ENCODE measurements at places on chromosomes 2 and 18.

DNA sequence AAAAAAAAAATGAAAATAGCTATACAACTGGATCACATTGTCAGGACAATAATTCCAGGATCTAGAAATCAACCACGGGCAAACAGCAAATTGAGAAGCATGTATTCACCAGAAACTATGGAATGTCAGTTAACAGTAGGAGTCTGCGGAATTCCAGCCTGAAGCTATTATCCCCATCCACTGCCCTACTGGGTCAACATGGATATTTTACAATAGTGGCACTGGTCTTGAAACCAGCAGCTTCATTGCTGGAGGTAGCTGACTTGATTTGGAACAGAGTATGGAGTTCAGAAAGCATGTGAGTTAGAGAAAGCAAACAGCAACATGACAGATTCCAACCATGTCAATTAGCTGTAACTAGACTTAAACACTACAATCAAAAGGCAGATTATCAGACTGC is 55.7 kb upstream of the PDE1A start:
- DNase-seq: no peak

- no peak for DNase-seq
Observed at GRCh38 chr18:75854174-75854573, 426.7 kb upstream of the SMIM21 start.

- no peak for DNase-seq
Observed at GRCh38 chr2:217647226-217647625, 355.6 kb downstream of the TNS1 start.

DNA sequence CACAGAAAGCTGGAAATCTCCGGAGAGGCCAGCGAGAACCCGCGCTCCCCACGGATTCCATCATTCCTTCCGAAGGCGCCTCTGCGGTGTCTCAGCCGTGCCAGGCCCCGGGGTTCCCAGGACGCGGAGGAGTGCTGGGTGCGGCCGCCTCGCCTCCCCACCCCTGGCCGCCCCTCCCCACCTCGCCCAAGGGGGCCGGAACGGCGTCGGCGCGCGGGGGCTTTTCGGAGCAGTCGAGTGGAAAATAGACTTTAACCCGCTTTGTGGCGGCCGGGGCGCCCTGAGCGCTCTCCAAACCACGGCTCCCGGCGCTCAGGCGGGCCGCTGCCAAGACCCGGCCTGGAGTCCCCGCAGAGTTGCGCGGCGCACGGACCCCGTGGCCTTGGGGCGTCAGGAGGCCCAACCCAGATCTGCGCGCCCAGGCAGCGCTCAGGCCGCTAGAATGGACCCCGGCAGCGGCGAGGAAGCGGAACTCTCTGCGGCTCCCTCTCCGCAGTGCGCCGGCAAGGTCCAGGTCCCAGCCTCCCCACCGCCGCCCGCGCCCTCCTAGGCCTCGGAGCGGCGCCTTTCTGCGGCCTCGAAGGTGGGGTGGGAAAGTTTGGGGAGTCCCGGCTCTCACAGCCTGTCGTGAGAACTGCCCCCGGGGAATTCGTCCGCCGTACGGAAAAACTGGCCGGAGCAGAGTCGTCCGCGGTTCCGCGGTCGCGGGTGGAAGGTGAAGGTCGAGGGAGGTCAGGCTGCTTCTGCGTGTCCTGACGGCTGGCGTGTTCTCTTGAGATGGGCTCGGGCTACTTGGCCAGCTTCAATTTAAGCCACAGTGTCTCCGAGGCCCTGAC is 1.2 kb upstream of the EMX1 start:
- peak; percentile 71 for DNase-seq

DNA sequence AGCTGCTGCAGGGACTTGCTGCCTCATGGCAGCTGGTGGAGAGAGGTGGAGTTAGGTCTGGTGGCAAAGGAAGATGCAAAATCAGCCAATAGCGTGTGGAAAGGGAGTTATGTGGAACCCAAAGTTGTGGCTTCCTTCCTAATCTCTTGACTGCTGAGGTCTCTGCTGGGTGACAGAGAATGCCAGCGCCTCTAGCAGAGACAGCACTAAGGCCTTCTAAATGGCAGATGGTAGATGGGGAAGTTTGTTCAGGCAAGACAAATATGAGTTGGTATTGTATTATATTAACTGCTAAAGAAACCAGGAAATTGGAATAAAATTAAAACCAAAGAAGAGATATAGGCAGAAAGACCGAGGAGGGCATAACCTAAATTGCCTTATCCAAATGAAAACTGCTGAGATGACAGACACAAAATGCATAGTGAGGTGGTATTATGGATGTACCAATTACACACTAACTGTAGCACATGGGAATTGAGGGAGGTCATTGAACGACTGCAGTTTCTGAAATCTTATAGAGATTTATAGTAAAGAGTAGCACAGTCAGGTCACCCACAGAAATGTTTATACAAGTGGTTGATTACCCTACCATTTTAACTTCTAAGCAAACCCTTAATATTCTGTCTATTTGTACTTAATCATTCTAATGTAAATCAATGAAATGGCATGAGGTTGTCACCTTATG is 246.6 kb upstream of the SESTD1 start:
- no peak for DNase-seq

DNA sequence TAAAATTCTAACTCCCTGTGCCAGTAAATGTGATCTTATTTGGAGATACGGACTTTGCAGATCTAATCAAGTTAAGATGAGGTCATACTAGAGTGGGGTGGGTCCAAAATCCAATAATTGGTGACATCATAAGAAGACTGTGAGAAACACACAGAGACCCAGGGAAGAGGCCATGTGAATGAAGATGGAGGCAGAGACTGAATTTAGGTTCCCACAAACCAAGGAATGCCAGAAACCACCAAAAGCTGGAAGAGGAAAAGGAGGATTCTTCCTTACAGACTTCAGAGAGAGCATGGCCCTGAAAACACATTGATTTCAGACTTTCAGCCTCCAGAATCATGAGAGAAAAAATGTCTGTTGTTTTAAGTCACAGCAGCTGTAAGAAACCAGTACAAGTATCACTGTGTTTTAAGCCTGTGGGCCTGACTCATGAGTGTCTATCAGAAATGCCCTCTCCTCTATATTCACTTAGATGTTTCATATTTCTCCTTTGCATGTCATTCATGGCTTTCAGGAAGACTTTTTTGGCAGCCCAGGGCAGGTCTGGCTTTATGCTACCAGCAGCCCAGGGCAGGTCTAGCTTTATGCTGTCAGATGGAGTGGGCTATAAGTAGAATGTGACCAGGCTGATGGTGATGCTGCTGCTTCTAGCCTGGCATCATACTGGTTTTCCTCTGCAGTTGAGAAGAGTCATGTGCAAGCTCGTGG is 100.0 kb downstream of the SPOPL start:
- no peak for DNase-seq

DNA sequence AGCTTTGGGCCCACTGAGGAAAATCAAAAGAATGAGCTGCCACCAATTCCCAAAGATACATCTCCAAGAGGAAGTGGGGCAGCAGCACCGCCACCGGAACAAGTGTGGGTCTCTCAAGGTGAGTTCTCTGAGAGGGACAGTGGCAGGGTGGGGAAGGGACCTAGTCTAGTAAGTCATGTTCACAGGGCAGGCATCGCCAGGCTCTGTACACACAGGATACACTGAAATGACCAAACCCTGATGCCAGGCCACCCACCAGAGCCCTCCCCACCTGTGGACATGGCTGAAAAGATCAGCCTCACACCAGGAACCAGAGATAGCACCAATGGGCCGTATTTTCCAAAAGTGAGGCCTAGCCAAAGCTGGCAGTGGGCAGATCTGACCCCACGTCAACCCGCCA is 108.2 kb upstream of the SMAD2 start:
- DNase-seq: no peak

DNA sequence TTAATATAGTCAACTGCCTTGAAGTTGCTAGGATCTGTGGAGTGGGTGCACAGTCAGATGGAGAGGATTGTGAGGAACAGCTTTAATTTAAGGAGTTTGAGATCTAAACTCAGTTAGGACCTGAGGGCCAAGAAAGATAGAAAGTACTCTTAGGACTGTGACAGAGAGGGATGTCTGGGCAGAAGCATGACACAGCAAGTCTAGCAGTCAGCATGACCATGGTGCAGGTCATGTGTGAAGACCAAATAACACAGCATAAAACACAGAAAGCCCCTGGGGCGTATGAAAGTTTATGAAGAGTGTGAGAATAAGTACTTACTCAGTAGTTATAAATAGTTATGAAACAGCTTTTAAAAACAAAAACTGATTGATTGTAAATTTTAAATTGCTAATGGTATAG is 107.2 kb downstream of the GALNT1 start:
- DNase-seq: no peak

GRCh38 chr2:2484301-2484700 is 153.2 kb upstream of the MYT1L start:
- no peak for DNase-seq

DNA sequence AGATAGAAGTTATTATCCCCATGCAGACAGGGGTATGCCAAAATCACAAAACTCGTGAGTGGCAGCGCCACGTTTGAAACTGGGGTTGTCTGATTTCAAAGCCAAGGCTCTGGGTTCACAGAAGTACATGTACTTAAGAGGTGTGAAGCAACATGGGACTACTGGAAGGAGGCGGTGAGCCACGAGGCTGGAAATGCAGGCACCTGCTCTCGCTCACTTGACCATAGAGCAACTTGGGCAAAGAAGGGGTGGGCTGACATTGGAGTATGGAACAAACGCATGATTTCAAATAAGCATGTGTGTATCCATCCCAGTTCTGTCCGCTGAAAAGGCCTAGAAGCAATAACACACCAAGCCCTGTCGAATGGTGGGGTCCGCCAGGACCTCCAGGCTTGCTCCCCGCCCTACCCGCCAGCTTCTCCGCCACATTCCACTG is 593 bp upstream of the ACTR2 start:
- no peak for DNase-seq

DNA sequence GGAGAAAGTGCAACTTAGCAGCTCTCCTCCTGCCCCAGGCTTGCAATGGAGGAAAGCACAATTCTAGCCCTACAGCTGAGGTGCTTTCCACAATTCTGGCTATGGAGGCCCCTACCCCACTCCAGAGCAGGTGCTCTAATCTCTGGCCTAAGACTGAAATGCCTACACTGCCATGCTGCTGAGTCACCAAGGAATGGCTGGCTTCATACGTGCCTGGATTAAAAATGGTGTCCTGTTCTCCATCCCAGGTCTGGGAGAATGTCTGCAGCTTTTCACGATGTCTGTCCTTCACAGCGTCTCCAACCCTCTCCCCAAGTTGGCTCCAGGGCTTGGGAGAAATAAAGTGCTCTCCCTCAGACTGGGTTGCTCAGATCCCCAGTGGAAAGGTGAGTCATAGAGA is 48.5 kb downstream of the MBOAT2 start:
- no peak for DNase-seq

DNA sequence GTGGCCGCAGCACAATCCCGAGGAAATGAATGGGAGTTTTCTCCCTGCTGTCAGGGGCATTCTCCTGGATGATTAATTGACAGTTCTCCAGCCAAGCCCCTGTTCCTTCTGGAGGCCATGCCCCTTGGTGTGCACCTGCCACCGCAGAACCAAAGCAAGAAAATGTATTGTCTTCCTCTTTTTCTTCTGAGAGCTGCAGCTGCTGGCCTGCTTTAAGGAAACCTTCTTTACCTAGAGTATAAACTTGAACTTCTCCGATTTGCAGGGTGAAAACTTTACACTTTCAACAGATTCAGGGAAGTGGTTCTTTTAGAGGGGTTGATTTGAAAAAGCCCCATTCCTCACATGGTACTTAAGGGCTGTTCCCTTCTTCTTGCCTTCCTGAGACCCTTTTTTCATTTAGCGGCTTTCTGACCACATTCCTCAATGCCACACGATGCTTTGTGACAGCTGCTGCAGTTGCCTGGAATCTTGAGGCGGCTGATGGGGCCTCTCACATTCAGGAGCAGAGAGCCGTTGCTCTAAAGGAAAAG is 402.8 kb downstream of the TXNL1 start:
- DNase-seq: no peak

DNA sequence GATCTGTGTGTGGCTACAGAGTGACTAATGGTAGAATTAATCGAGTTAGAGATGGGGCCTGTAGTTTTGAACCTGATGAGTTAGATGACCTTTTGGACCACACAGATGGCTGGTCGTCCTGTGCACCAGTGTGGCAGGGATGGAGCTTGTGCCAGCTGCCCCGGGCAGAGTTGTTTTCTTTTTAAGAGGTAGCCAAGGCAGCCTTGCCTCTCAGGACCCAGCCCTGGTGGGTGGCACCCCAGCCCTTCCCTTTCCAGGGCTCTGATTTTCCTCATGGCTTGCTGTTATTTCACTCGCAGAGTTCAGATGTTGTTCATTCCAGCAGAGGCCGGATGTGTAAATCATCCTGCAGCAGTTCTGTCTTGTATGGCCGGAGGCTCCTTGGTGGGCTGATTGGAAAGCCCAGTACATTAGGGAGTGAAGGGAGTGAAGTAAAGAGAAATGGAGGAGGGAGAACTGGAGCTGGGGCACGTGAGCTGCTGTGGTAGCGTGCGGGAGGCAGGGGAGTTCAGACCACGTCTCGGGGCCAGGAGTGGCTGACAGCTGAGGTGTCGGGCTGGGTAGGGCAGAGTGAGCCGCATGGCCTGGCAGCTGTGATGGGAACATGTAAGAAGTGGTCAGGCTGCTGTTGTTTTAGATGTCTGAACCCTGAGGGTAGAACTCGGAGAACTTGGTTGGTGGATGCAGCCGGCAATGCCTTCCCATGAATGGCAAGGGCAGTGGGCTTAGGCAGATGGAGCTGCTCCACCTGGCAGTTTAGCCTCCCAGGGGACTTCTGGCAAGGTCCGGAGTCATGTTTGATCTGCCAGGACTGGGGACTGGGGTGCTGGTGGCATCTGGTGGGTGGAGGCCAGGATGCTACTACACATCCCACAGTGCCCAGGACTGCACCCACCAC is 28.8 kb downstream of the ASAP2 start:
- DNase-seq: no peak

GRCh38 chr2:196356332-196356731 is 185.0 kb upstream of the STK17B start:
- no peak for DNase-seq

GRCh38 chr18:58714821-58715220 is 43.6 kb downstream of the MALT1 start:
- DNase-seq: no peak

DNA sequence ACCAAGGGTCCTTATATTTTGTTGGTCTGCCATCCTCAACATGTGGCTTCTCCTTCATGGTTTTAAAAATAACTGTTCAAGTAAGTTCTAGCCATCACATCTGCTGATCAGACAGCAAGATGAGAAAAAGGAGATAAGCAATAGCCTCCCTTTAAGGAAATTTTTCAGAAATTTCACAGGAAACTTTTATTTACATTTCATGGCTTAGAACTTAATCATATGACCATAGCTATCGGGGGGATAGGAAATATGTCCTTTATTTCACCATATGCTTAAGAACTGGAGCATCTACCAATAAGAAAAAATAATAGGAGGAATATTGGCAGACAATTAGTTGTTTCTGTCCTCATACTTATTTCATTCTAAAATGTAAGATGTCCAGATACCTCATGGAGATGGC is 16.2 kb downstream of the ATF2 start:
- no peak for DNase-seq

GRCh38 chr2:201754717-201755415 is 25.9 kb downstream of the ALS2 start:
- DNase-seq: no peak

- no peak for DNase-seq
Observed at GRCh38 chr2:105609746-105610402, 134.8 kb upstream of the NCK2 start.
